ENCODE measurements at places on chromosomes 2 and 18.

DNA sequence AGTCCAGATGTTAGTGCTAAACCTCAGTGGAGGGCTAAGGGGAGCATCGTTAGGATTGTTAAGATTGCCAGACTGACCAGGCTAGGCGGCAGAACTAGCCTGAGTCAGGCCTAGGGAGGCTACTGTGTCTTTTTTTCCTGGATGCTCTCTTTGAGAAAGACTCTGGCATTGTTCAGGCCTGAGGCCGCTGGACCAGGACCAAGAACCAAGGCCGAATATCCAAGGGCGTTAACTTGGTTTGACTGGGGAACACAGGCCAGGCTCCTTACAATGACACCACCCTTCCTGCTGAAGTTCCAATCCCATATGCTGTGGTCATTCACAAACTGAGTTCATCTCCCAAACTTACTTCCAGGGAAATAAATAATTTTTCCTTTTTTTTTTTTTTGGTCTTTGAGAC is 10.6 kb downstream of the HTRA2 start:
- DNase-seq = no peak

GRCh38 chr2:58122540-58122939 is 75.9 kb downstream of the VRK2 start:
- DNase-seq = no peak

GRCh38 chr18:26802330-26803200 is 62.9 kb downstream of the AQP4 start:
- no peak for DNase-seq

DNA sequence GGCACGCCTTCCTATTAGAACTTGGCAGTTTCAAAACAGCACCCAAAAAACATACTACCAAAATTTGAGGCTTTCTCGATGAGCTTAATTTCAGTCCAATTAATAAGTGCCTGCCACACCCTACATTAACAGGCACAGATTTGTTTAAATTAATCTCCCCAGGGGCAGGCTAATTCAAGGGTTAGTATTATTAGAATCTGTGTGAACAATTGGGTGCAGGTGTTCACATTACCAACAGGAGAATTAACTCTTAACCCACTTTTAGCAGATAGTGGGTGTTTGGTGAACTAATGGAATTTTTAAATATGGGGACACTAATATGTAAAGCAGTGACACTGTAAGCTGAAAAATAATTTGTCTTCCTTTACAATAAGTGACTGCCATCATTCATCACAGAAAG is 4.1 kb downstream of the MBD2 start:
- no peak for DNase-seq

DNA sequence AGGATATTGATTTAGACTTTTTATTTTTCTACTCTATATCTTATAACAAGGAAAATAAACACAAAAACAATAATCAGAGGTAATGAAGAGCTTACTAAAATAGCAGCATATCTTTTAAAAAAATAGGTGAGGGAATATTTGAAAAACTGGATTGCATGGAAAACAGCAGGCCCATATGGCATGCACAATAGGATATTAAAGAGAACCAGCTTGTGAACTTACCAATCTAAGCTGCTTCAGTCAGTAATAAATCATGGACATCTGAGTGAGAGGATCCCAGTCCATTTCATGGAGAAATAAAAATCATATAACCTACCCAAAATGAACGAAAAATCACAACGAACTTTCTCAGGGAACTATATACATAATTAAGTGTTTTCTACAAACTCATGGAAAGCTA is 634.6 kb downstream of the ADCYAP1 start:
- DNase-seq = no peak

- no peak for DNase-seq
These were observed 81.1 kb upstream of the TLK1 start for GRCh38 chr2:171241771-171242170.

DNA sequence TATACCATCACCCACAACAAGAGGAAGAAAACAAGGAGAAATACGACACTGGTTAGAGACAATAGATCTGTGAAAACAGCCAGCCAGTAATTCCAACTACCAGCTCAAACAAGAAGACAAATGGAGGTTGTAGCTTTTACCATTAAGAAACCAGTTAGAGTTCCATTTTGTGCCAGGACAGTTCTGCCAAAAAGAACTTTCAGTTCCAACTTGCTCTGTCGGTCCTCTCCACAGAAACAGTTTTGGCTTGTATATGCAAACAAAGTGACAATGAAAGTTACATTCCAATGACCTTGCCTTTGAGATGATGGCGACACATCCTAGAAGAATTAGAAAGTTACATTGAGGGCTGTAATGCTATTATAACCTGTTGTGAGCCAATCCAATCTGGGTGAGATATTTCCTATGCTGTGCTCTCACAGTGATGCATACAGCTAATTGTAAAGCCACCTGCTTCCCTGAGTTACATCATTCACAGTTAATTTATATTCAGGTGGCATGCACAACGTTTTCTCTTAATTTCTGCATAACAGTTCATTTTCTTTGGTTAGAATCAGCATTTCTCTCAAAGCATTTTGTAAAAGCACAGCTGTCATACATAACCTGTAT is 1378.4 kb upstream of the PIK3C3 start:
- no peak for DNase-seq

DNA sequence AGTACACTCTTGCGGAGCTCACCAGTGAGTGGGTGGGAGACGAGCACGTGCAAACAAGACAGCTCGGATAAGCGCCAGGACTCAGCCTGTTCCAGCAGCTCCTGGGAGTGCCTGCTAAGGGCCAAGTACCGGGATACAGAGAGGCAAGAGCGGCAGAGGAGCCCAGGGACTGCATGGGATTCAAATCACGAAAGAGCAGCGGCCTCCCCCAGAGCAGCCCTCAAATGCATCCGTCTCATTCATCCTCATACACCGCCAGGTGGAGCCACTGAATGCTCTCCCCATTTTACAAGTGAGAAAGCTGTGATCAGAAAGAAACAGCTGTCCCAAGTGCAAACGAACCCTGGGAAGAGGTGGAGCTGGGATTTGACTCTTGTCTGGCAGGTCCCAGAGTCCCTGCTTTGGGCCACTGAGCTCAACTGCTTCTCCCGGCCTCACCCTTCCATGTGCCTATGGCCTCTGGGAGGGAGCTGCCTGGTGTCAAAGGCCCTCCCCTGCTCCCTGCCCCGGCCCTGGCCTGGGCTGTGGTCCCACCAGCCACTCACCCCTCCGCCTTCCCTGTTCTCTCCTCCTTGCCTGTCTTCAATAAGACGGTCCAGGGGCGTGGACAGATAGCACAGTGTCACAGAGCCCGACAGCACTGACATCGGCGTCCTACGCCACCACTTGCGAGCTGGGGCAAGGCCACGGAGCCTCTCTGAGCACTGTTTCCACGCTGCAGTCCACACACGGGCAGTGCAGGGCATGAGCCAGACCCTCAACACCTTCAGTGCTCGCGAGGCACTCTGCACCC is 72.8 kb upstream of the TAF1B start:
- DNase-seq = no peak

DNA sequence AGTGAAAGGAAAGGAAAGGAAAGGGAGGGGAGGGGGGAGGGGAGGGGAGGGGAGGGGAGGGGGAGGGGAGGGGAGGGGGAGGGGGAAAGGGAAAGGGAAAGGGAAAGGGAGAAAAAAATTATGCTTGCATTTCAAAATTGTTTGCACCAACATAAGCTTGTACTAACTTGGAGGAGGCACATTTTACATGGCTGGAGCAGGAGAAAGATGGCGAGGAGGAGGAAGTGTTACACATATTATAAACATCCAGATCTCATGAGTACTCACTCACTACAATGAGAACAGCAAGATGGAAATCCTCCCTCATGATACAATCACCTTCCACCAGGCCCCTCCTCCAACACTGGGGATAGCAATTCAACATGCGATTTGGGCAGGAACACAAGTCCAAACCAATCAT is 660.2 kb upstream of the CDH2 start:
- DNase-seq = no peak

GRCh38 chr2:39542523-39542922 is 105.4 kb upstream of the MAP4K3 start:
- no peak for DNase-seq

- no peak for DNase-seq
These were observed 758.4 kb upstream of the TMEFF2 start for GRCh38 chr2:192953116-192953515.

DNA sequence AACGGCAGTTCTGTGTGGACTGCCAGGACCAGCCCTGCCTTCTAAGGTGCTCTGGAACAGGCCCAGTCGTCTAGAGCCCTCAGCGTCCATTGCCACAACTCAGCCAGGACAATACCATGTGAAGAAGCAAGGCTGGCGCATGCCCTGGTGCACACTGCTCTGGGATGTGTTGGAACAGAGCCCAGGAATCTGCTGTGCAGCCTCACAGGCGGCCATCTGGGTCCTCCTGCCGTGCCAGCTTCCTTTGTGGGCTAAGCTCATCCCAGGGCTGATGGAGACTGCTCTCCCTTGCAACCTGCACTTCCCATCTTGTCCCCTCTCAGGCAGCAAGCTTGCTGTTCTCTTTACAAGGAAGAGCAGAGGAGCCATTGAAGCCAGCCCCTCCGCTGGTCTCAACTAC is 246.4 kb upstream of the PXDN start:
- no peak for DNase-seq

DNA sequence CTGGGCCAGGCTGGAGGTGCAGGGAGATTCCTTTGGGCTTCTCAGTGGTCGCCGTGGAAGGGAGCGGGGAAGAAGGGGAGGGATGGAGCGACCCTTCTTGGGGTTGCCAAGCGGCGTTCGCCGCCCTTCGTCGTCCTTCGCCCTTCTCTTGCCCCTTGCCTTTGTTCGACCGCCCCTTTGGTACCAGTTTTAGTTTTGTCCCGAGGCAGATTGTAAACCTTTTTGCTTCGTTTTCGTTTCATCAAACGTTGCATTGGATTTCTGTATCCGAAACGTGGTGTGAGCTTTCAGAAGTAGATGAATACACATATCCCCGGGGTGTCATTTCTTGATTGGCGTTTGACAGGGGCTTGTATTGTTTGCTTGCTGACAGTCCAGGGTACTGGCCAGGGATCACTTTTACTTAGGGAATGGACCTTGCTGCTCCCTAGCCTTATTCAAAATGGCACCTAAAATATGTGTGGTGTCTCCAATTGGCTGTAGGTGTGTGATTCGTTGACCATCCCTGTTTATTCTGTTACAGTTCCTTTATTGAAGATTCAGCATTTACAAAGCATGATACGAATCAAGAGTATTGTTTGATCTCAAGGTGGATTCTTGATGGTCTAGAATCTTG is 788 bp downstream of the USP14 start:
- DNase-seq = no peak

- DNase-seq = no peak
These were observed 636.2 kb downstream of the EPHA4 start for GRCh38 chr2:220935789-220936321.

GRCh38 chr2:76019128-76019527 is 308.4 kb upstream of the GCFC2 start:
- DNase-seq = no peak

GRCh38 chr18:44245019-44245418 is 435.7 kb upstream of the SETBP1 start:
- DNase-seq = no peak
